ENCODE measurements at places on chromosomes 7 and 10. TPM values are rescaled to one million over a fixed set of nuclear protein-coding genes. Genes with fewer than 3 reads are reported as not detected.

Gene OPN1SW
- total RNA-seq = not detected

Gene EVX1
- not detected for total RNA-seq

Gene FKBP6
- total RNA-seq = not detected

Gene RAMP3
- not detected for total RNA-seq

GRCh38 chr10:26739071-26739631 is 41.6 kb downstream of the PDSS1 start:
- no peak for DNase-seq

DNA sequence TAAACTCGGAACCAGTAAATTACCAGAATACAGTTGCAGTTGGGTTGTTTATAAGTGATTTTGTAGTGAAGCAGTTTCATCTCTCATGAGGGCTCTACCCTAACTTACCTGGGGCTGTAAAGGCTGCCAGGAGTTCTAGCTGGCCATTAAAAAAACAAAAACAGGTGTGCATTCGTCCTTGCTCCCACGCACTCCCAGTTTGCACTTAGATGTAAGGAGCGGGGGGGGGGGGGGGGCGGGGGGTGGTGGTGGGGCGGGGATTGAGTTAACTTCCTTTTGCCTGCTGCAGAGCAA is 2.3 kb upstream of the PFKFB3 start:
- no peak for DNase-seq
